ENCODE measurements at places on chromosomes 11 and 22. TPM values are rescaled to one million over a fixed set of nuclear protein-coding genes. Genes with fewer than 3 reads are reported as not detected.

GRCh38 chr22:23190526-23190925, 10.2 kb downstream of the BCR start:
- H3K27ac ChIP-seq: no peak overlapping the region
- peaks cover 50% of the 10 kb centered on the region for H3K4me1 ChIP-seq
- H3K36me3 ChIP-seq: no peaks in the 10 kb centered on the region
- no peaks in the 10 kb centered on the region for H3K27me3 ChIP-seq

DNA sequence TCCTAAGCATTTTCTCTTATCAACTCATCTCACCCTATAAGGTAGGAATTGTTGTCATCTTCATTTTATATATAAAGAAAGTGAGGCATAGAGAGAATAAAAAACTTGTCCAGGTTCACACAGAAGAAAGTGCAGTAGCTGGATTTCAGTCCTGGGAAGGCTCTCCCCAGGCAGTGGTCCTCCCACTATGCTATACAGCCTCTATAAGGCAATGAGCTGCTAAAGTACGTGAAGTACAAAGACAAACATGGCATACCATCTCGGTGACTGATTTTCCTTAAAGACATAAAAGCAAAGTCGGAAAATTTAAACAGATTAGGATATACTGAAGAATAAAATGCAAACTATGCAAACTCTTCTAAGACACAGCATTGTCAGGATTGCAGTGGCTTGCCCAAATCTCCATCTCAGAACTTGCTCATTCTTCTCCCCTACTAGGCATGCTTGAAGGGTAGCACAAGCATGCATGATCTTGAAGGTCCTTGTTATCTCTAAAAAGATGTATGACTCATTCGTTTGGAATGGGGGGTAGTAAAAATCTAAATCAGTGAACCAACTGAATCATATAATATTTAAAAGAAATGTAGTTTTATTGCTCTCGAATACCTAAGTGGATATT, 97.8 kb upstream of the CSNK2A3 start:
- peaks cover 35% of the 10 kb centered on the region for H3K27me3 ChIP-seq
- H3K36me3 ChIP-seq: no peaks in the 10 kb centered on the region
- no peak overlapping the region for H3K4me3 ChIP-seq
- DNase-seq: no peak
- no peak overlapping the region for H3K27ac ChIP-seq

GRCh38 chr11:117459123-117459978, 131.7 kb downstream of the CEP164 start:
- no peak overlapping the region for H3K4me3 ChIP-seq
- H3K27ac ChIP-seq: no peak overlapping the region
- H3K27me3 ChIP-seq: peaks cover 44% of the 10 kb centered on the region
- H3K4me1 ChIP-seq: peaks cover 2% of the 10 kb centered on the region
- DNase-seq: no peak

DNA sequence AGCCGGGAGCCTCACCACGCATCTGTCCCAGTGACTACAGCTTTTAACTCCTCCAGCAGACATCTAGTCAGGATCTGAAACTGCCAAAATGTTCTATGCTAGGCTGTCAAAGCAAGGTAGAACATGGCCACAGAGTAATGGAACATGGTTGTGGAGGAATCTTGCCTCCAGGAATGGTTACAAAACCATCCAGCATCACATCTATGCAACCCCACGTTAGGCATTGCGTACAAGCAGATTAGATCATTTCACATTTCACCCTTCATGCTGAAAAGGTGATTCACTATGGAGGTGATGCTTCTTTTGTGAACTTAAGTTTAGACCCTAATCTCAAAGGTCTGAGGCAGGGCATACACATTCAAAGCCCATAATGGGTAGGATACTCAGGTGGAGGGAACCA, 103.0 kb downstream of the PARVA start:
- H3K4me1 ChIP-seq: peaks cover 2% of the 10 kb centered on the region
- peaks cover 13% of the 10 kb centered on the region for H3K27me3 ChIP-seq
- no peak for DNase-seq
- no peak overlapping the region for H3K27ac ChIP-seq
- H3K4me3 ChIP-seq: no peak overlapping the region

- H3K36me3 ChIP-seq: peaks cover 3% of the 10 kb centered on the region
- H3K27me3 ChIP-seq: no peaks in the 10 kb centered on the region
- no peak overlapping the region for H3K27ac ChIP-seq
- no peak overlapping the region for H3K4me3 ChIP-seq
Measured at GRCh38 chr22:49622241-49623105, 205.2 kb downstream of the BRD1 start.

GRCh38 chr11:117814766-117815261, 9.7 kb downstream of the FXYD2 start:
- peak overlapping the region; percentile 94 for H3K27ac ChIP-seq
- no peaks in the 10 kb centered on the region for H3K27me3 ChIP-seq
- peaks cover 45% of the 10 kb centered on the region for H3K4me1 ChIP-seq
- H3K4me3 ChIP-seq: peak overlapping the region; percentile 83
- H3K36me3 ChIP-seq: peaks cover under 1% of the 10 kb centered on the region

- no peaks in the 10 kb centered on the region for H3K27me3 ChIP-seq
- peaks cover 13% of the 10 kb centered on the region for H3K4me1 ChIP-seq
- H3K4me3 ChIP-seq: peak overlapping the region; percentile 83
- H3K36me3 ChIP-seq: no peaks in the 10 kb centered on the region
Measured at GRCh38 chr11:75582895-75583717, 21.1 kb downstream of the SERPINH1 start.

DNA sequence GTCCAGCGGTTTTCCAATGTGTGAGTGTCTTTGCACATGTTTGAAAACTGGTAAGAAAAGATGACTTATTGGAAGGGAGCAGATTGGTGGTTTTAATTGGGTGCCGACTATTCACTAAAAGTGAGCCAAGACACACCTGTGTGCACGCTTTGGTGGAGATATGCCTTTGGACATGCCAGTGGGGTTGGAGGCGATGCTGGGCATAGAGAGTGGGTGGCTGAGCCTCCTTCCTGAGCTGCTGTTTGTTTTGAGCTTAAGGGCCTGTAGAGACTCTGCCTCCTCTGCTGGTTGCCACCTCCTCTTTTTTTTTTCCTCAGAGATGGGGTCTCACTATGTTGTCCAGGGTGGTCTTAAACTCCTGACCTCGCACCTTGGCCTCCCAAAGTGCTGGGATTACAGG, 9.5 kb downstream of the IGHMBP2 start:
- DNase-seq: no peak
- peaks cover 12% of the 10 kb centered on the region for H3K36me3 ChIP-seq
- no peaks in the 10 kb centered on the region for H3K27me3 ChIP-seq
- peaks cover 5% of the 10 kb centered on the region for H3K4me1 ChIP-seq
- H3K27ac ChIP-seq: no peak overlapping the region
- no peak overlapping the region for H3K4me3 ChIP-seq

DNA sequence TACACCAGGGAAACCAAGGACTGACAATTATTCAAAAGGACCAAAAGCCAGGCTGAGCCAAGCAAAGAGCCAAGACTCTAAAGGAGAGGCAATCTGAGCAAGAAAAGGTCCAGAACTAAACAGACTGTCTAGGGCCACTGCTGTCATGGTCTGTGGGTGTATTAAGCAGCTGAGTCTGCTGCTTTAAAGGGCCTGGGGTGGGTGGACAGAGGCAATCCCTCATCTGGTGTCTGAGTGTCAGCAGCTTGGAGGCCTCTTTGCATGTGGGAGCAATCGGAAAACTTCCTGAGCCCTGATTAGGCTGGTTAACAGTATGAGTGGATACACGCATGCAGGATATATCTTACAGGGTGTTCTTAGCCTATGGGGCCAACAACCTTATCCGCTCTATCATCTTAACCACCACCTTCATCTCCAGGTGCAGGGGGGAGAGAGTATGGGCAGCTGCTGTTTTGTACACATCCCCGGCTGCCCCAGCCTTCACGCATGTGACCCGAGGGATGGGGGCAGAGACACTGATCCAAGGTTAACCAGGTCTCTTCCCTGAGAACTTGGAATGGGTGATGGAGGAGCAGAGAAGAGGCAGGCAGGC, 67.5 kb upstream of the TIMP3 start:
- no peaks in the 10 kb centered on the region for H3K4me1 ChIP-seq
- peaks cover 47% of the 10 kb centered on the region for H3K27me3 ChIP-seq
- no peak overlapping the region for H3K27ac ChIP-seq
- H3K4me3 ChIP-seq: no peak overlapping the region
- no peak for DNase-seq

- DNase-seq: no peak
- H3K27me3 ChIP-seq: no peaks in the 10 kb centered on the region
- H3K27ac ChIP-seq: no peak overlapping the region
- H3K4me3 ChIP-seq: no peak overlapping the region
- H3K4me1 ChIP-seq: peaks cover 19% of the 10 kb centered on the region
Measured at GRCh38 chr22:24813861-24814770, 8.1 kb downstream of the SGSM1 start.

DNA sequence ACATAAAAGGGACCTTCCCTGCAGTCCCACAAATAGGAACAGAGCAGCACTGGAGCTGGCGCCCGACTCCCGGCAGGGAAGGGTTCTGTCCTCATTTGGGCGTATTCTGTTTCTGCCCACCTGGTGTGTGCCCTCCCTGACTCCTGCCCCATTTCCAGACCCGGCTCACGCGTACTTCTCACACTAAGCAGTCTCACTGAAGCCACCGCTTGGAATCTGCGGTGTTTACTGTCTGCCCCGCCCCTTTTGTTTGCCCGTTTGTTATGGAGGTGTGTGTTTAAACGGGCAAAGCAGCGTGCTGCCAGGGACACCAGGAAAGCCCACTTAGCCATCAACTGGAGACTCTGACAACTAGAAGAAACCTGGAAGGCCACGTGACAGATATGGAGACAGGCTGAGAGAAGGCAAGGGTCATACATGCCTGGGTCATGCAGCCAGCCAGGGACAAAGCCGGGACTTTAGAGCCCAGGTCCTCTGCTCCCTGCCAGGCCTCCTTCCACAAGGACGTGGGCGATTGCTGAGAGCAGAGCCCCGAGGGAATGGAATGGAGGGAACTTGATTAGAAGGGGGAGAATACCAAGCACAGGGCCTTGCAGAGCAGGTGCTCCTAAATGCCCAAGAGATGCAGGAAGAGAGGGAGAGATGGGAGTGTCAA, 8.7 kb upstream of the EFCAB6 start:
- peaks cover 2% of the 10 kb centered on the region for H3K36me3 ChIP-seq
- no peak for DNase-seq
- H3K4me1 ChIP-seq: peaks cover 6% of the 10 kb centered on the region
- H3K27me3 ChIP-seq: peaks cover 62% of the 10 kb centered on the region

- no peak overlapping the region for H3K27ac ChIP-seq
- DNase-seq: no peak
- H3K36me3 ChIP-seq: peaks cover 6% of the 10 kb centered on the region
- H3K4me1 ChIP-seq: peaks cover 20% of the 10 kb centered on the region
- H3K27me3 ChIP-seq: peaks cover 20% of the 10 kb centered on the region
Measured at GRCh38 chr22:50677493-50678217, 5.0 kb downstream of the SHANK3 start.

DNA sequence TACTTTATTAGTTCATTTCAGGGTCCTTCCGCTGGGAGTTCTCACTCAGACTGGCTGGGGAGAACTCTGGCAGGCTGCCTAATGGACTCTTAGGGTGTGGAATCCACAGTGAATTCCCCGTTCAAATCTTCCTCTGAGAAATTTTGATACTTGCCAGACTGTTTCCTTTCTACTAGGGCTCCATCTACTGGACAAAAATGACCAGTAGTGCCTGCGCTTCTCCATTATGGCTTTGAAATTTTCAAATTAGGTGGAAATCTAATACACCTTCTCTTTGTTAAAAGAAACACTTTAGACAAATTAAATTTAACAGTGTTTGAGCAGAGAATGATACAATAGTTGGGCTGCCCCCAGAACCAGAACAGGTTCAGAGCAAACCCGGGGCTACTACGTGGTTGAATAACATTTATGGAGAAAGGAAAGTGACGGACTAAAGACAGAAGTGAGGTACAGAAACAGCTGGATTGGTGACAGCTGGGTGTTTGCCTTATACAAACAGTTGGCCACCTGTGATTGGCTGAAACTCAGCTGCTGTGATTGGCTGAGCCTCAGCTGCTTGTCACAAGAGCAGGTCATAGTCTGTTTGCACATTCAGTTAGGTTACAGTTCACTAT, 52.9 kb upstream of the FDX1 start:
- H3K4me1 ChIP-seq: peaks cover 9% of the 10 kb centered on the region
- peaks cover 7% of the 10 kb centered on the region for H3K27me3 ChIP-seq
- no peaks in the 10 kb centered on the region for H3K36me3 ChIP-seq

- H3K27me3 ChIP-seq: no peaks in the 10 kb centered on the region
- DNase-seq: no peak
- H3K4me1 ChIP-seq: no peaks in the 10 kb centered on the region
- no peak overlapping the region for H3K4me3 ChIP-seq
Measured at GRCh38 chr11:109864834-109865547, 228.2 kb upstream of the ZC3H12C start.

DNA sequence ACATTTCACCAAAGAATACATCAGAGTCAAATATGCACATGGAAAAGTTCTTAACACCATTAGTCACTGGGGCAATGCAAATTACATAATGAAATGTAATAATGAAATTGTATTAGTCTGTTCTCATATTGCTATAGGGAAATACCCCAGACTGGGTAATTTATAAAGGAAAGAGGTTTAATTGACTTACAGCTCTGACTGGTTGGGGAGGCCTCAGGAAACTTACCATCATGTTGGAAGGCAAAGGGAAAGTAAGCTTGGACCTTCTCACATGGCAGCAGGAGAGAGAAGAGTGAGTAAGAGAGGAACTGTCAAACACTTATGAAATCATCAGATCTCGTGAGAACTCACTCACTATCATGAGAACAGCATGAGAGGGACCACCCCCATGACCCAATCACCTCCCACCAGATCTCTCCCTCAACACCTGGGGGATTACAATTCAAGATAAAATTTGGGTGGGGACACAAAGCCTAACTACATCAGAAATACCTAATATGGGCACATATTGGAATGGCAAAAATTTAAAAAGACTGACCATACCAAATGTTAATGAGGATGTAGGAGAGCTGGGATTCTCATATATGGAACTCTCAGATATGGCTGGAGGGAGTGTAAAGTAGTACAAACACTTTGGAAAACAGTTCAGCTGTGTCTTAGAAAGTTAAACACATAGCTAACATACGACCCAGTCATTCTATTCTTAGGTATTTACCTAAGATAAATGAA, 65.1 kb upstream of the CD44 start:
- H3K27ac ChIP-seq: peak overlapping the region; percentile 82
- peaks cover 1% of the 10 kb centered on the region for H3K36me3 ChIP-seq
- DNase-seq: no peak
- H3K27me3 ChIP-seq: no peaks in the 10 kb centered on the region
- peaks cover 44% of the 10 kb centered on the region for H3K4me1 ChIP-seq

DNA sequence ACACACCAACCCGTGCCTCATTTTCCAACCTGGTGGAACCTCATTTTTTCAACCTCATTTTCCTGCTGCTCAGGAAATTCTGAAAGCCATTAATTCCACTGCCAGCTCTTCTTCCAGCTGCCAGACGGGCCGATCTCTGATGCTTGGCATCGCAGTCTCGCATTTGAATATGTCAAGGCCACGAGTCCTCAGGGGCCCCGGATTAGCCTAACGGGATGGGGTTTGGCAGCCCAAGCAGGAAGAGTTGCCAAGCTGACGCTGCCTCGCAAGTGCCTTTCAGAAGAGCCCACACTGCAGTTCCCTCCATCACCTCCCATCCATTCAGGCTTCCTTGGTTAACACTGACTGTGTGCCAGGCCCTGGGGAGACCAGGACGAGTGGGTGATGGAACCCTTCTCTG, 8.7 kb downstream of the RASD2 start:
- H3K4me3 ChIP-seq: no peak overlapping the region
- H3K4me1 ChIP-seq: peaks cover 12% of the 10 kb centered on the region
- H3K27ac ChIP-seq: no peak overlapping the region
- no peaks in the 10 kb centered on the region for H3K36me3 ChIP-seq
- DNase-seq: no peak

The VSIG10L2 gene
- total RNA-seq: not detected

The POLR3H gene
- total RNA-seq: 11.2 TPM

The MRGPRF gene
- not detected for total RNA-seq

The BIK gene
- 2.3 TPM for total RNA-seq

The PARVG gene
- total RNA-seq: 89.1 TPM

The RIC3 gene
- 52.9 TPM for total RNA-seq

All from T-helper 17 cell (primary cell).